ENCODE measurements at places on chromosomes 11 and 22.
A peak's percentile ranks its signal among the peaks of the same experiment; 100 is the strongest.

DNA sequence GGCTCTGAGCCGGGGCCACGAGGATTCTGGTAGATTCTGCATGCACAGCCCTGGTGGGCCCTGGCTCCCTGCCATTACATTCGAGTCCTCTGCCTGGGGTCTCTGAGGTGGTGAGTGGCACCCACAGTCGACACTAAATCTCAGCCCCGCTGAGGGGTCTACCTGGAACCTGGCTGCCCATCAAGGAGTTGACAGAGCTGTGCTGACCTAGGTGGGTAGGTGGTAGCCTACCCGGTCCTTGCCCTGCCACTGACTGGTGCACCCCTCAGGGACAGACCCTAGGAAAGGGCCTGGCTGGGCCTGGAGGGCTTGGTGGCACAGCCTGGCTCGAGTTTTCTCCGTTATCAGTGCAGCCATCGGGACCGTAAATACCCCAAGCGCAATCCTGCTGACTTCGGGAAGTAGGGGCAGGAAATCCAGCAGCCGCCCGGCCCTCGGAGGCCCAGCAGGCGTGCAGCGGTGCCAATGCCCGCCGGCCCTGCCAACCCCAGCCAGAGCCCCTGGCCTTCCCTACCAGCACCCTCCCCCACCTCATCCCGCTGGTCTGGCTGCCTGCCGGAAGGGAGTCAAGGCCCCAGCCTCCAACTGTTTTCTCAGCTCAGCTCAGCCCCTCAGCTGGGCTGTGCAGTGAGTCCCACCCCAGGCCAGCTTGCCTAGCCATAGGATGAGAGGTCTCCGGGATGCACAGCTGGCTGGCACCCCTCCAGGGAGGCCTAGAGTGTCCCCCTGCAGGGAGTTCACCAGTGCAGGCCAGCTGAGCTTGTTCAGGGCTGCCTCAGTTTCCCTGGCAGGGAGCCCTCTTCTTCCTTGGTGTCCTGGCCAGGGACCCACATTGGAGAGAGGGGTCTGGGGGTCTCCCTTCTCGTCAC lies 80.4 kb upstream of the KCNQ1OT1 start:
- no peak for DNase-seq

GRCh38 chr11:2995031-2995561 lies 3.0 kb upstream of the NAP1L4 start:
- DNase-seq = no peak

GRCh38 chr11:8097468-8097867 lies 16.5 kb downstream of the TUB start:
- no peak for DNase-seq

- no peak for DNase-seq
Observed at GRCh38 chr11:106614262-106614661, 404.0 kb downstream of the GUCY1A2 start.

DNA sequence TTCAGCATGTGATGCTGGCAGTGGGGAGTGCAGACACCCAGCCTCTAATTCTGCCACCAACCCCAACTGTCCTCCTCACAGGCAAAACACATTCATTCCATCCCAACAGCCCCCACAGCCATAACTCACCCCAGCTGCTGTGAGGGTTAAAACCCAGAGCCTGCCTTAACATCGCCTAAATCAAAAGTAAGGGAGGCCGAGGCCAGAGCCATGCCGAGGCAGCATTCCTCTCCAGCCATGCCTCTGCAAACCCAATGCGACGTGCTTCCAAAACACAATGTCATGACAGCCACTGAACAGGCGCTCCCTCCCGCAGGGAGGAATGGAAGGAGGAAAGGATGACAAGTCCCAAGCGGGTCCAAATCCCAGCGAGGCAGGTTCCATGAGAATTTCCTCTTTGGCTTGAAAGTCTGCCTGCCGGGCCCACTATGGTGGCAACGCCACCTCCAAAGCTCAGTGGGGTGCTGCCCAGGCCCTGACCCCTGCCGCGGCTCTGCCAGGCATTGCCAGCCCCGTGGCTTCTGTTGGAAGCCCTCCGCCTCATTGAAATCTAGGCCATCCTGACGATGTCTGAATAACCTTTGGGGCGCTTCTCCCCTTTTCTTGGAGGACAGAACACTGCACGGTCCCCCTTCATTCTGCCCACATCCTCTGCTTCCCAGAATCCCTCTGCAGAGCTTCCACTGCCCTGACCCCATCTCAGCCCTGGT lies 472.3 kb downstream of the BRD1 start:
- no peak for DNase-seq

- DNase-seq = no peak
Observed at GRCh38 chr11:122441666-122442035, 213.9 kb upstream of the UBASH3B start.

DNA sequence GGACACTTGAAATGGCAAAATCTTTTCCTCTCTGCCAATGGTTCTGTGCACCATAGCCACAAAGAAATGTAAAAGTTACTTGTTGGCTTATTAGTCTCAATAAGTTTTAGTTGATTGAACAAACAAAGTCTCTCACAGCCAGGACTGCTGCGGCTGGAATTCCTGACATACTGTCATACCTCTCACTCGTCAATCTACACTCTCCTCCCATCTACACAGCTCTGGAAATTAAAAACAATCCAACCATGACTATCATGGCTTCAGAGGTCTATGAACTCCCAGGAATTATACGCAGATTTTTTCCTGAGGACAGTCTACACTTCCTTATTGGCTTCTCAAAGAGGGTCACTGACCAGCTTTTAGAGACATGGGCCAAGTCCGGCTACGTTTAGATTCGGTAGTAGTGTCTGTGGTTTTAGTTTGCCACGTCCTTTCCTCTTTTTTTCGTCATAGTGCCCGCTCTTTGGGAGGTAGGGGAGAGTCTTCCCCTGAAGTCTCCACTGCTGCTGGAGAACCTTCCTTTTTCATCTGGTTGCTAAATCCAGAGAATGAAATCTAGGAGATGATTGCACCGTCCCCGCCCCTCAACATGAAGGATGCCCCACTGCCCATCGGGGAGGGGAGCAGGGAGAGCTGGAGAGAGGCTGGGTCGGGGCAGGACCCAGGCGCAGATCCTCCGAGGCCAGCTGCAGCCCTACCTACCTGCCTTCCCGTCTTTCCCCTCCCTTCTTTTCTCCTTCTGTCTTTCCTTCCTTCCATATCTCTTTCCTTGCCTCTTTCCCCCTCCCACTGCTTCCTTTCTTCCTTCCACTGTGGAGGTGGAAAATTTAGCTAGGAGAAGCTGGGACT lies 1.0 kb upstream of the PLEKHB1 start:
- no peak for DNase-seq

DNA sequence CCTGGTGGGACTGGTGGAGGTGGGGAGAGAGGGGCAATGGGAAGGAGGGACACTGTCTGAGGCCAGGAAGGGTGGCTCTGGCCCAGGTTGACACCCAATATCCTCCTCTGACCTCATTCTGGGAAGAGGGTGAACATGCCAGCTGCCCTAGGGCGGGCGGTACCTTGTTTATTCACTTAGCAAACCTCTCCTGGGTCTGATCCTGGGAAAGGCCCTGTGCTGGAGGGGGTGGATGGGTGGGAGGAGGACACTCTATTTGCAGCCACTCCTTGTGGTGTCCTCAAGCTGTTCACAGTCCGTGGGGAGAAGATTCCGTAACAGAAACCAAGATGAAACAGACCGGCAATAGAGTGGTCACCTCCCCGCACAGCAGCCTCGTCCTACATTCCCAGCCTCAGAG lies 49.7 kb upstream of the EIF3D start:
- DNase-seq = no peak

- no peak for DNase-seq
Observed at GRCh38 chr22:41516462-41516861, 27.8 kb downstream of the POLR3H start.

- peak; percentile 69 for DNase-seq
Observed at GRCh38 chr11:13288375-13289029, 10.9 kb downstream of the BMAL1 start.

GRCh38 chr11:68855205-68855981 lies 13.7 kb upstream of the CPT1A start:
- no peak for DNase-seq

GRCh38 chr11:18248561-18248960 lies at the start of gene SAA2:
SAA2 (minus strand) TSS chr11:18248668; CDS start chr11:18248011, 657 bp downstream.
- DNase-seq = no peak

GRCh38 chr11:62682518-62682917 lies 3.6 kb upstream of the UBXN1 start:
- no peak for DNase-seq

- DNase-seq = no peak
Observed at GRCh38 chr11:58880166-58880565, 35.7 kb upstream of the GLYATL2 start.

DNA sequence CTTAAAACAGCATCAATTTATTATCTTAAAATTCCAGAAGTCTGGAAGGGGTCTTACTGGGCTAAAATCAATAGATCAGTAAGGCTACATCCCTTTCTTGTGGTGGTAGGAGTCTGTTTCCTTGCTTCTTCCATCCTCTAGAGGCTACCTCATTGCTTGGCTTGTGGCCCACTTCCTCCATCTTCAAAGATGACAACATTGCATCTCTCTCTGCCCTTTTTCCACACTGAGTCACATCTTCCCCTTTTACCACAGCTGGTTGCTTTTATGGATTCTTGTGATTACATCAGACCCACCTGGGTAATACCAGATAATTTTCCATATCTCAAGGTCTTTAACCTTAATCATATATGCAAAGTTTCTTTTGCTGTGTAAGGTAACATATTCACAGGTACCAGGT lies 60.9 kb downstream of the GRIA4 start:
- no peak for DNase-seq

DNA sequence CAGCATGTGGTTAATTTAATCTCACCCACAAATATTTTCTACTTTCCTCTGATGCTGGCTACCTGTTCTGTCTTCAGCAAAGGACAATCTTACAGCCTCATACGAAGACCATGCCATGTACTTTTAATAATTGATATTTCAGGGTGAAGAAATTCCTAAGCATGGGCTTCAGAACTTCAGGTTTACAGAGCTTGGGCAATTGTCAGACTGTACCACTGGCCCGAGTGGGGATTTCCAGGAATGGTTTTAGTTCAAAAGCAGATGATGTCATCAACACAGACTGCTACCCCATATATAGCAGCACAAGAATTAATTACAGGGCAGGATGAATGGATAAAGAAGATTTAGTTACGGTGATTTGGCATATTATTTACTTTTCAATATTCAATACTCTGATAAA lies 171.8 kb downstream of the ETS1 start:
- no peak for DNase-seq

DNA sequence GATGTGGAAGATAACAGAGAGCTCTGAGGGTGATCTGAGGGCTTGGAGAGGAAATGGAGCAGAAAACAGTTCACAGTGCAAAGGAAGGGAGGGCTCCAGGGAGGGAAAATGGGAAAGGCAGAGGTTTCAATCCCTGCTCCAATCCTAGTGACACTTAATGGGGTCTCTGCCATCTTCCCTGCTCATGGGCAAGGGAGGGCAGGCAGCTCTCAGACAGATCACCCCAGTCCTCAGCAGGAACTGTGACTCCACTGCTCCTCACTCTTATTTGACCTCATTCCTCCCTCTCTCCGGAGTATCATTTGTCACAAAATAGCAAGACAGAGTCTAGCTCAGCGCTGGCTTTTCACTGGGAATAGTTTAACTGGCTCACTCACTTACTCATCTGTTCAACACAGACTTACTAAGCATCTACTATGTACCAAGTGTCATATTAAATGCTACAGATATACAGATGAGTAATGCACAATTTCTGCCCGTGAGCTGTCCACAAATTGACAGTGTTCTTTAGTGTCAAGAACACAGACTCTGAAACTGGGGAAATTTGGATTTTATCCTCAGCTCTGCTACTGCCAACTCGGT lies 817.4 kb downstream of the OPCML start:
- DNase-seq = peak; percentile 4

DNA sequence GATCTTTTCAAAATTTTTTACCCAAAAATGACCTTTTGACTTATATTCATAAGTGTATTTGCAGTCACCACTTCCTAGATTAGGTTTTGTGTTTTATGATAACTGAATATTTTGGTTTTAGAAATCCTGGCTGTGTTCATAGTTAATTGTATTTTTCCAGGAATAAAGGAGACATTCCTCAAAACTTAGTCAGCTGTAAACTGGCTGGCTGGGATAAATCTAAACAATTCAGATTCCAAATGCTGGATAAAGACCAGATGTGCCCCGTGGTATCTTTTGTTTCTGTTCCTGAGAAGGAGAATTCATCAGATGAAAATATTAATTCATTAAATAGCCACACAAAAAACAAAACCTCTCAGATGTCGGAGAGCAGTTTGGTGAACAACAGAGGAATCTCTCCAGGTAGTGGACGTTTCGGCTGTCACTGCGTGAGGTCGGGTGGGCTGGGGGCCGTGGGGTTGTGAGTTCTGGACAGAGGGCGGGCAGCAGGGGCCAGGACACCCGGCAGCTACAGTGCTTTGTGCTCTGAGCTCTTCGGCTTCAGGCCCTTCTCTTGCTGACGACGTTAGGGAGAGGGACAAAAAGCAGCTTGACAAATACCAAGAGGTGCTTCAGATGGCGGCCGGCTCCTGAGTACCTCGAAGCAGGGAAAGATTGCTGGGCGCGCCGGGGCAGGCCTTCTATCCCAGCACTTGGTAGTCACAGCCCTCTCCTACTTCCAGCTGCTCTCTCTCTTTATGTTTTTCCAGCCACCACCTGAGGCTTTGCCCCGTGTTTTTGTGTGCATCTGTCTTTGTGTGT lies 24.6 kb downstream of the MOV10L1 start:
- DNase-seq = peak; percentile 40

GRCh38 chr22:27223317-27224177 lies 566.2 kb downstream of the MIAT start:
- peak; percentile 91 for DNase-seq

- DNase-seq = no peak
Observed at GRCh38 chr22:27705408-27706080, 96.0 kb downstream of the MN1 start.

DNA sequence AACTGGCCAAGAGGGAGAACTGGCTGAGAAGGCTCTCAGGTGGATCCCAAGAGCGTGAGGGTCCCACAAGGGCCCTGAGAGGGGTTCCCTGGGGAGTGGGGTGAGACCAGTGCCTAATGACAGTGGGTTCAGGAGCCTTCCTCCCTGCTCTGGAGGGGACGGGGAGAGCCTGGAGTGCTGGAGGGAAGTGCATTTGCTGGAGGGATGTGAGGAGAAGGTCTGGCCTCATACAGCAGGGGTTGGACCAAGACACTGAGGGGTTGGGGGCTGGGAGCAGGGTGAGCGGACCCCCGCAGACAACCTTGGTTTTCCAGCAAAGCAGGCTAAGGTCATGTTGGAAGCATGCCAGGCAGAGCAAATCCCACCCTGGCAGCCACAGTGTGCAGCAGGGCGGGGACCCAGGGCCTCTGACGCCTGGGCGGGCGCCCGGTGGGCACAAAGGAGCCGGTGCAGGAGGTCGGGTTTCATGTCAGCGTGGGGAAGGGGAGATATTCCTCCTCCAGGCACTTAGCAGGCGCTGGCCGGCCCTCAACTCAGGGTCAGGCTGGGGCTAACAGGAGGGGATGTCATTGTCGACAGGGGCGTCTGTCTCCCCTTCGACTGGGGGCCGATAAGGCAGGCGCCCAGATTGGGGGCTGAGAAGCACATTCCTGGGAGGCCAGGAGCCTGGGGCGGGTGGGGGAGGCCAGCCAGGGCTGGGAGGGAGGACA lies 3.1 kb upstream of the DERL3 start:
- no peak for DNase-seq

DNA sequence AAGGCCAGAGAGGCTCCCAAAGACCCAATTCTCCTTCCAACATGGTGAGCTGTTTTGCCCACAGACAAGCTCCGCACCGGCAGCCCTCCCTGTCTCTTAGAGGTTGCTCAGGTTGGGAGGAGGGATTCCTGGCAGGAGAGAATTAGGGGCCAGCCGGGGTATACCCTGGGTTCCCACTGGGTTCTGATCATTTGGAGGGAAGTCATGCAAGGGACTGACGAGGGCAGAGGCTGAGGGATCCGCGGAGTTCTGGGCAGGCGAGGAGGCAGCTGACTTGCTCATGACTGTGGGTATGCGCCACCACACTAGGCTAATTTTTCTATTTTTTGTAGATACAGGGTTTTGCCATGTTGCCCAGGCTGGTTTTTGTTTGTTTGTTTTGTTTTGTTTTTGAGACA lies 4.6 kb downstream of the ST3GAL4 start:
- no peak for DNase-seq

Data from stromal cell of bone marrow (primary cell).